ENCODE measurements at places on chromosomes 2 and 18.

DNA sequence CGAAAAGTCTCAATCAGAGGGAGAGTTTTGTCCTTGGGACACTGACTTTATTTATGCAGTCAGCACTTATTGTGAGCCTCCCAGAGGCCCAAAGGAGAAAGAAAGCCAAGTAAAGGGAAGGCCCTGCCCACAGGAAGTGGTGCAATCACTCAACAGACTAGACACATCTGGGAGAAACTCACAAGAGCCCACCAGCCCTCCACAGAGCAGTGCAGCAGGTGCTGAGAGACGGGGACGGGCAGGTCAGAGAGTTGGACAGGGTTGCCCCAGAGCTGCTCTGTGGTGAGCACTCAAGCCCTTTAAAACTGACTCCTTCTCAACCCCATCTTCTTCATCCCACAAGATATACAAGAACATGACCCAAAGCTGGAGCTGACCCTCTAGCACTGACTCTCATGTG, 96.0 kb downstream of the TFCP2L1 start:
- DNase-seq, result no peak

DNA sequence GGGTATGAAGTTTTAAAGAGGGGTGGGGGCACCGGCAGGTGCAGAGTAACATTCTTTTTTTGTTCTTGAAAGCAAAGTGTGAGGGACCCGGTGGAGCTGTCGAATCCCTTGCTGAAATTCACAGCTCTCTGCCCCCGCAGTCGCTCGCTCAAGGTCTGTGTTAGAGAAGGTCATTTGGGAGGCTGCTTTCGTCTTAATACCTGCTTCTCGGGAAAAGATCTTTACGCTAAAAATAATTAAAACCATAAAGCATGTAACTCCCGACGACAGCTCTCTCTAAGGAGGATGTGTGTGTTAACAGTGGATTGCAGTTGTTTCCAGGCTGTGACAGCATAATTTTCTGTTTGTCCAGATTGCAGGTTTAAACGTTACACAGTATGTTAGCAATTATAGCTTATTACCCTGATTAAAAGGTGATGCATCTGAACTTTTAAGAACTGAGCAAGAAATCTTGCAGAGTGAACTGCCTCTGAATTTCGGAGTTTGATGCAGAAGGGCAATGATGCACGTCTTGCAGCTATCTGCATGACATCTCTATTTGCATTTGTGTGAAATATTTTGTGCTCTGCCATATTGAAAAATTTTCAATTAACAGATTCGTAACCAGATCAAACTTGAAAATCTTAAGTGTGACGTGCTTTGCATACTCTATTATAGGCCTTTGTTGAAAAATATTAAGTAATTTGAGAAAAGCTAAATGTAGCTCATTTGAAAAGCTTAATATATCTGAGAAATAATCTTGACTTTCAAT, 954 bp downstream of the RAPGEF4 start:
- DNase-seq, result no peak

DNA sequence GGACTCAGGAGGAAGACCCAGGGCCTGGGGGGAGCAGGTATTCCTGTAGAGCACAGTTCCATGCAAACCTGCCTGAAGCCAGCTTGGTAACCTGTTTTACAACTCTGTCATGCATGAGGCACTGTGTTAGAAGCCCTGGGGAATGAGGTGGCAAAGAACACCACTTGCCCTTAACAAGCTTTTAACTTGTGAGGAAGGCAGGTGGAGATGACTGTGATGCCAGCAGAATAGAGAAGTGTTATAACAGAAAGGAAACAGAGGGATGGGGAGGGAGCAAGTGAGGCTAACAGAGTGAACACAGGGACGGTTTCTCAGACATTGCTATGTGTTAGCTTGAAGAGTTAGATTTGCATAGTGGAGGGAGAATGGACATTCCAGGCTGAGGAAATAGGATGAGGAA, 11.5 kb upstream of the IL1A start:
- no peak for DNase-seq

DNA sequence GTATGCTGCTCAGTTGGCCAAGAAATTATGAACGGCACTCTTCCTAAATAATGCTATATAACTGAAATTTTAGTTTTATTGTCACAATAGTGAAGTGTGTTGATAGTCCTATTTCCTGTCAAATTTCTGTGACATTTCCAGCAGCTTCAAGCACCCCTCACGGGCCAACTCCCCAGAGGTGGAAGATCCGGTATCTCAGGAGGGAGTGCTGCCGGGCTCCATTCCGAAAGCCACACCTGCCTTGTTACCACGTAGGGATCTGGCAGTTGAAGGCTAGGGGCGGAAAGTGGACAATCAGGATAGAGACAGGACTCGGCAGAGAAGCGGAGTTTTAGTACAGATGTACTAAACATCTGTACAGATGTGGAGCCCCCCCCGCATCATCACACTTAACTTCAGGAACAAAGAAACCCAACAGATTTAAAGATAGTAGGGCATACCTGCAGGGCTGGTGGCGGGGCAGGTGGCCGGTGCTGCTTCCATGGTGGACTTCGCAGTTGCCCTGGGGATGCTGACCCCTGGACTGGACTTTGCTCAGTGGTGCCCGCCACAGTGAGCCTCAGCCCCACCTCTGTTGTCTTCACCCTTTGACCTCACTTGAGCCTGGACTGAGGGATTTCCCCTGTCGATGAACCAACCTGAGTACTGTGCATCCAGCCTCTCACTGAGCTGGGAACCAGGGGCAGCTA, 22.3 kb downstream of the ASAP2 start:
- DNase-seq, result no peak

DNA sequence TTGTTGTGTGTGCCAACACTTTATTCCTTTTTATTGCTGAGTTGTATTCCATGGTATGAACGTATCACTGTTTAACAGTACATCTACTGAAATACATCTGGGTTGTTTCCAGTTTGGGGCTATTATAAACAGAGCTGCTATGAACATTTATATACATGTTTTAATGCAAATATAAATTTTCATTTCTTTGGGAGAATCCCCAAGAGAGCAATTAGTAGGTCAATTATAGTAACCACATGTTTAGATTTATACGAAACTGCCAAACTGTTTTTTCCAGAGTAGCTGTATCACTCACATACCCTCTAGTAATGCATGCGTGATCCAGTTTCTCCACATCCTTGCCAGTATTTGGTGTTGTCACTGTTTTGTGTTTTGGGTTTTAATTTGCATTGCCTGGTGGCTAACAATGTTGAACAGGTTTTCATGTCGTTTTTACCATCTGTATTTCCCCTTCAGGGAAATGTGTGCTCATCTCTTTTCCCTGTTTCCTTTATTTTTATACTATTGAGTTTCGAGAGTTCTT, 81.0 kb downstream of the TMEM131 start:
- DNase-seq, result no peak

- DNase-seq, result no peak
Measured at GRCh38 chr2:49004036-49004626, 150.2 kb downstream of the FSHR start.

GRCh38 chr2:128501700-128502099, 183.0 kb upstream of the HS6ST1 start:
- no peak for DNase-seq

- no peak for DNase-seq
Measured at GRCh38 chr2:148930046-148930775, 55.2 kb downstream of the KIF5C start.

- DNase-seq, result no peak
Measured at GRCh38 chr2:105432044-105432399, 33.2 kb upstream of the FHL2 start.

DNA sequence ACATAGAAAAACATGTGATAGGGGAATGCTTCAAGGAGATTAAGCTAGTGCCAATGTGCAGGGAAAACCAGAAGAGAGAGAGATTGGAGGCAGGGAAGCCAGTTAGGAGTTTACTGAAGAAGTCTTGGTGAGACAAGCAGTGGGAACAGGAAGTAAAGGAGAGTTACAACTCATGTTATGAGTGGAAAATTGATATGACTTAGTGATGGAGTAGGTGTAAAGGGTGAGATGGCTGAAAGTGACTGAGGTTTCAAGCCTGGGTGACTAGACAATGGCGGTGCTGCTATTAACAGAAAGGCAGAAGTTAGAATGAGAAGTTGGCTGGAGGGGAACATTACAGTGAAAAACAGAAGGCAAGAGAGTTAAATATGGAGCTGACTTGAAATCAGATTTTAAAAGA, 16.5 kb downstream of the DOK1 start:
- no peak for DNase-seq

All from A549 (cell line).